Hematopoietic multipotent progenitor cell treated with erythropoietin and hydrocortisone succinate and interleukin-3 and kit ligand, for 8 days (in vitro differentiated cells): ENCODE measurements at places on chromosomes 5 and 9.

DNA sequence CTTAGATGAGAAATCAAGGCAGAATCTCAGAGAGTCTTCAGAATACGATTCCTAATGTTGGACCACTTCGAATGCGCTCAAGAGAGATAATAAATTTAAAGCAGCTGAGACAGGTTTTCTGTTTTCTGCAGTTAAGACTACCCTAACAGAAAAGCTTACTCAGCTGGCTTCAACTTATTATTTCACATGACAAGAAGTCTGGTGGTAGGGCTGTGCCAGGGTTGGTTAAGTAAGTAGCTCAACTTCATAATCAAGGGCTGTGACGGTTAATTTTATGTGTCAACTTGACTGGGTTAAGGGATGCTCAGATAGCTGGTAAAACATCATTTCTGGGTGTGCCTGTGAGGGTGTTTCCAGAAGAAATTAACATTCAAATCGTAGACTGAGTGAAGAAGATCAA lies 3.8 kb downstream of the GPR150 start:
- DNase-seq, result no peak

- no peak for DNase-seq
These were observed 2.5 kb downstream of the TJP2 start for GRCh38 chr9:69176471-69177171.

- no peak for DNase-seq
These were observed 5.2 kb downstream of the SURF4 start for GRCh38 chr9:133370685-133371084.

DNA sequence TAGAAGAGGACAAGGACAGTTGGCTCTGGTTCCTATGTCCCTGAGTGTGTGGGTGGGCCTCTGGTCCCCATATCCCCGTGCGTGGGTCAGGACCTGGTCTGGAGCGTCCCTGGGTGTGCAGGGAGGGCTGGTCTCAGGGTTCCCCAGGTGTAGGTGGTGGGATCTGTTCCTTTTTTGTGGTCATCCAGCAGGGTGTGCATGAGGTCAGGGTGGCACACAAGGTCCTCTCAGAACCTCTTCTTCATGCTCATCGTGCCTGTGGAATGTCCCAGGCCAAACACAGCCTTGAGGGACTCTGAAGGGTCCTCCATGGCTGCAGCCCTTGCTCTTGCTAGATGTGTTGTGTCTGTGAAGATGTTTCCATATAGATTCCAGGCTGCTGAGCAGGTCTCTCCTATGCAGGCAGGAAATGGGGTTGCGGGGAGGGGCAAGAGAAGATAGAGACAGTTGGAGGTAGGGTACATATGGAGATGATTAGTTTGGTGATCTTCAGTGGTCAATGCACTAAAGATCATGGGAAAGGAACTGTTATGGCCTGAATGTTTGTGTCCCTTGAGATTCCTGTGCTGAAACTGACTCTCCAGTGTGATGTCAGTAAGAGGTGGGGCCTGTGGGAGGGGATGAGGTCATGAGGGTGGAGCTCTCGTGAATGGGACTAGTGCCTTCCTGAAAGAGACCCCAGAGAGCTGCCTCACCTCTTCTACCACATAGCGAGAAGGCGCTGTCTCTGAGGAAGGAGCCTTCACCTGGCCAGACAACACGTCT lies 53.1 kb downstream of the NXNL2 start:
- DNase-seq, result no peak
